NCI-H2081 (cell line): ENCODE measurements at places on chromosomes 6 and 20.

DNA sequence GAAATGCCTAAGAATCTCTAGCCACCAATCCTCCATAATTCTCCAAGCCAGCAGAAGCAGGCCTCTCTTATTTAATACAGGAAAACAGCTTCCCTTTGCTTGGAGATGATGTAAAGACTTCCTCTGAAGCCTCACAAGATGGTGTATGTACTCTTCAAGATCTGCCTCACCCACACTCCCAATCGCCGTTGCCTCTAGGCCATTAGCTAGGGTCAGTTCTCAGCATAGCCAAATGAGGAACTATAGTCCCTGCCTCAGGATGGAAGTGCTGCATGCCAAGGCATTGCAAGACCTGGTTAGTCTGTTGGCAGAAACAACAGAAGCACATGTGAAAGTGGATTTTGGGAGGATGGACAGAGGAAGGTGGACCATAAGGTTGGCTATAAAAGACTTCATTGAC lies 139.1 kb downstream of the SCML4 start:
- DNase-seq, result no peak

DNA sequence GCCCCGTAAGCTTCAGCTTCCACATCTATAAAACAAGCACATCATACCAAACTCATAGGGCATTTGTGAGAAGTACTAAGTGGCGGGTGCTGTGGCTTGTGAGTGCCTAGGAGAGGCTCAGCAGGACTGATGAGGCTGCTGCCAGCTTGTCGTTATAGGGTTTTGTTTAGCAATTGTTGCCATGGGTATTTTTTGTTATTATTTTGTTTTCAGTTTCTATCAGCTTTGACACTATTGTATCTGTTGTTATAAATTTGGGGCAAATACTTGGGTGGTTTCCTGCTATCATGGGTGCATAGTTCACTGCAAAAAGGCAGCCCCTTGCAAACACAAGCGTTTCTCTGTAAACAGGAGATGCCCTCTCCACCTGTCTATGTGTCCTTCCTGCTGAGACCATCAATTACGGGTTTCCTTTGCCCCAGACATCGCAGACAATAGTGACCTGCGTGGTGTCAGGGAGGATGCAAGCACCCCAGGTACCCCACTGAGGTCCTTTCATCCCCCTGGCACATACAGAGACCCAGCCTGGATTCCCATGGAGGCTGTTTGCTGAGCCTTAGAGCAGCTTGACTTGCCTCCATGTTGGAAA lies 3.1 kb upstream of the CCDC167 start:
- DNase-seq, result peak; percentile 70

- DNase-seq, result no peak
Measured at GRCh38 chr6:6746970-6747338, 158.4 kb downstream of the LY86 start.

GRCh38 chr6:134806180-134806798 lies 143.6 kb downstream of the ALDH8A1 start:
- no peak for DNase-seq

DNA sequence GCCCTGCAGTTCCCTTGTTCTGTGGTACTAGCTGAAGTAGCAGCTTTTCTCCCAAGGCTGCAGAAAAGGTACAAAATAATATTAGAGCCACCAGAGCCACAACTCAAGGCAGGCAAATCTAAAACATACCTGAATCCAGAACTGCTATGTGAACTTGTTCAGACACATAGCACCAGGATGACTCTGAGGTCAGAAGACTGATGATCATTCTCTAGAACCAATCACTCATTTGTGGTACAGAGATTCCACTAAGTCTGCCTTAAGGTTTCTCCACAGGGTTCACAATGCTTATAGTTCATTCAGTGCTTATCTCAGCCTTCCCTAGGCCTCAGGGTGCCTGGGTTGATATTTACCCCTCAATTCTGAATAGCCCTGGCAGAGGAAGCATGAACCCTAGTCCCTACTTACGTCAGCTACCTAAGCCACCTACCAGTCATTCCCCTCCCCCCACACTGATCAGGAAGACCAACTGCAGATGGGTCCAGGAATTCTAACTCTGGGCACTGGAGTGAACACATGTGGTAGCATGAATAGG lies 140.9 kb upstream of the MOCS1 start:
- DNase-seq, result no peak

DNA sequence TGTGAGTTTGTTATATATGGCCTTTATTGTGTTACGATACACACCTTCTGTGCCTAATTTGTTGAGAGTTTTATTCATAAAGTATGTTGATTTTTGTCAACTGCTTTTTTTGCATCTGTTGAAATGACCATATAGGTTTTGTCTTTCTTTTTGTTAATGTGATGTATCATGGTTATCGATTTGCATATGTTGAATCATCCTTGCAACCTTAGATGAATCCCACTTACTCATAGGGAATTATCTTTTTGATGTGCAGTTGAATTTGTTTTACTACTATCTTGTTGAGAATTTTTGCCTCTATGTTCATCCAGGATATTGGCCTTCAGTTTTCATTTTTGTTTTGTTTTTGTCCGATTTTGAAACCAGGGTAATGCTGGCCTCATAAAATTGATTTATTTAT lies 45.7 kb upstream of the TPD52L1 start:
- DNase-seq, result no peak

- DNase-seq, result no peak
Measured at GRCh38 chr6:35539223-35539622, 26.5 kb upstream of the TULP1 start.

- peak; percentile 88 for DNase-seq
Measured at GRCh38 chr20:12371990-12372389, 454.3 kb downstream of the BTBD3 start.

- DNase-seq, result no peak
Measured at GRCh38 chr6:168033791-168034190, 36.3 kb downstream of the KIF25 start.

GRCh38 chr6:121548131-121548530 lies 112.7 kb downstream of the GJA1 start:
- no peak for DNase-seq

DNA sequence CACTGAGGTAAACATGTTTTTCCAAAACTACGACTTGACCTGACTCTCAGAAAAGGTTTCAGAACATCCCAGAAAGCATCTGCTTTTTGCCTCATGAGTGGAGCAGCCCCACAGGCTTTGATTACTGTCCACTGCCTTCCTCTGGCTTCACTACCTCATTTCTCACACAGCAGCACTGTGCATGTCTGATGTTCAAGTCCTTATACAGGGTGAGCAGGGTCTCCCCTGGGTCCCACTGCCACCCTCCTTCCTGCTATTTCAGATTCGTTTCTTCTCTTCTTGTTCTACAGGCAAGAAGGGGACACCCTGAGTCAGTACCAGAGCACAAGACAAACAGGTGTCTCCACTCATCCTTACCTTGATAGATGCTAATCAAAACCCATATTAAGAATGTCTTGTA lies 64.7 kb upstream of the NFATC2 start:
- no peak for DNase-seq

- no peak for DNase-seq
Measured at GRCh38 chr20:40361916-40362315, 327.1 kb downstream of the MAFB start.

GRCh38 chr6:48135323-48136084 lies 24.5 kb upstream of the PTCHD4 start:
- DNase-seq, result no peak

DNA sequence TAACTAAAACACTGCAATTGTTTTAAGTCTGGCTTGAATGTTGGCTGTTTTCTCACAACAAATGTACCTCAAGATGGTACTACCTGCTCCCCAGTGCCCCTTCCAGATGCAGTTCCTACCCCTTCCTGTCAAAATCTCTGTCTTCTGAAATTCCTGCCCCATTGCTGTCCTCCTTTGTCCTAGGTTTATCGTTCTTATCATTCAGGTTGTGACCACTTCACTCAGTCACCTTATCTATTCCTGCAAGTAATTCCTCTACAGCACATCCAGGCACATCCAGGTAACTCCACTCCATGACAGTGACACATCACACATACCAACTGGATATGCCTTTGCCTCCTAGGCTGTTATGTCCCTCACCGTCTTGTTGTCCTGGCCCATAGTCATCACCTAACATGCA lies 90.2 kb downstream of the TRDN start:
- no peak for DNase-seq

- DNase-seq, result no peak
Measured at GRCh38 chr20:61753316-61753942, 312.3 kb downstream of the TAF4 start.

DNA sequence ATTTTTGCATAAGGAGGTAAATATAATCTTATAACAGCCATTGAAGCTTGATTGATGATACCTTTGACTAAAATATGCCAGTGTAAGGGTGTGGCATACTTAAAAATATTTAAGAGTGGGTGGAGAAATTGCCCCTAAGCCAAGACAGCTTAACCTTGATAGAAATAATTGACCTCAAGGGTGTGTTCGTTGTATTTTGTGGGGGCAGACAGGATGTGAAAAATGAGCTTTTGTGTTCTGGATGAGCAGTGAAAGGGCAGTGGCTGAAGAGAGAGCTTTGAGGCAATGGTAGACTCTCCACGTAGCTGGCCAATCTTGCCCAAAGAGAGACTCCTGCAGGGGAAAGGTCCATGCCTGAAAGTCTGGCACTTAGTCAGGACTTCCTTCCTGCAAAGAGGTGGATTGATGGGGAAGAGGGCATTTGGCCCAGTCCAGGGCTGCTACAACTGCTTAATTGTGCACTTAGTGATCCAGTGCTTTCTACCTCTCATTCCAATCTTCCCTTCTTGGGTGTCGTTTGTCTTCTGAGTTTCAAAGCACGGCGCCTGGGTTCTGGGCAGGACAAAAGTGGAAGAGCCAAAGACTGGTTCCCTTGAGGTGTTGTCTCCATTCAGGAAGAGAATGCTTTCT lies 15.6 kb upstream of the CD109 start:
- DNase-seq, result no peak

- DNase-seq, result no peak
Measured at GRCh38 chr6:16477367-16478149, 239.2 kb downstream of the GMPR start.

- no peak for DNase-seq
Measured at GRCh38 chr6:100304575-100304974, 160.1 kb downstream of the SIM1 start.
